BJ (cell line): ENCODE measurements at places on chromosomes 13 and 19.

- no peak for DNase-seq
These were observed 25.7 kb downstream of the ARL11 start for GRCh38 chr13:49654011-49654410.

GRCh38 chr13:36918246-36919131, 1.5 kb downstream of the SMAD9 start:
- DNase-seq, result no peak

GRCh38 chr19:41193430-41194156, 574 bp downstream of the CYP2S1 start:
- DNase-seq, result no peak

GRCh38 chr13:113474179-113474578, 16.3 kb downstream of the DCUN1D2 start:
- DNase-seq, result no peak

GRCh38 chr13:68064001-68064770, 834.0 kb upstream of the PCDH9 start:
- DNase-seq, result no peak
